COR-L47 (cell line): ENCODE measurements at places on chromosomes 13 and 19.

GRCh38 chr13:36453516-36453915 is 21.2 kb downstream of the CCNA1 start:
- no peak for DNase-seq

DNA sequence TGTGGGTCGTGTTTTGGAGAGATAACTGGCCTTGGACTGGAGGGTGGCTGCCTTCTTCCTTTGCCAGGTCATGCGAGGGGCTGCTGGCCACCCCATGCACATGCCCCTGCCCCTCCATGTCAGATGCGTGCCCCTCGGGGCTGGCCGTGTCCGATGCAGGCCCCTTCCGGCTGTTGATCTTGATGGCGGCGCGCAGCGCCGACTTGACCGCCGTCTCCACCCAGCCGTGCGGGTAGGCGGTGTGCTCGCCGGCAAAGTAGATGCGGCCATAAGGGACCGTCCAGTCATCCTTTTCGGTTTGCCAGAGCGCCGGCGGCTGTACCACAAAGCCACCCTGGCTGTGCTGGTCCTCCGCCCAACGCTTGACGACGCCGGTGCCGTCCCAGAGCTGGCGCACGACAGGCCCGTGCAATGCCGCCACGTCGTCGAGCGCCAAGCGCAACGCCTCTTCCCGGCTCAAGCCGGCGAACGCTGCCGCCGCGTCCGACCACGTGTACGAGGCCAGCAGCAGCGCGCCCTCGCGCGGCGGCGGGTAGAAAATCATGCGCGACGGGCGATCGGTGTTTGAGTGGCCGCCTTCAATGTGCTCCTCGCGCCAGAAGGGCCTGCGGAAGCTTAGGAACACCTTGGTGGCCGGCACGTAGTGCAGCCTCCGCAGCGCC is 6.9 kb downstream of the IL4I1 start:
- no peak for DNase-seq

DNA sequence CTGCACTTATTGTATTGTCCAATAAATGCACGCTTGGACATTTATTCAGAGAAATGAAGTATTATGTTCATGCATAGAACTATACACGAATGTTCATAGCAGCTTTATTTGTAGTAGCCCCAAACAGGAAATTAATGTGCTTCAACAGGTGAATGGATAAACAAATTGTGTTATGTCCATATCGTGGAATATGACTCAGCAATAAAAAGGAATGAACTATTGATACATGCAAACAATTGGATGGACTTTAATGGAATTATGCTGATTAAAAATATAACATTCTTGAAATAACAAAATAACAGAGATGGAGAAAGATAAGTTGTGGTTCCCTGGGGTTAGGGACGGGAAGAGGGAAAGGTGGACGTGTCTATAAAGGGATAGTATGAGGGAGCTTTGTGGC is 65.9 kb downstream of the GPC5 start:
- DNase-seq: no peak

- DNase-seq: no peak
Measured at GRCh38 chr19:49643466-49643865, 1.5 kb downstream of the SCAF1 start.

DNA sequence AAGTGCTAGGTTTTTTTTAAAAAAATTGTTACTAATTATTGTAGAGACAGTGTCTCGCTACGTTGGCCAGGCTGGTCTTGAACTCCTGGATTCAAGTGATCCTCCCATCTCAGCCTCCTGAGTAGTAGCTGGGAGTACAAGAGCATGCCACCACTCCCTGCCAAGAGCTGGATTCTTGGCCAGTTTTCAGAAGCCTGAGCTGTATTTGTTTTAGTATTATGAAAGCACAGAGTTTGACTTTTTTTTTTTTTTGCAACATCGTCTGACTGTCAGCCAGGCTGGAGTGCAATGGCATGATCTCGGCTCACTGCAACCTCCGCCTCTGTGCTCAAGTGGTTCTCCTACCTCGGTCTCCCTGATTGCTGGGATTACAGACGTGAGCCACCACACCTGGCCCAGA is 7.0 kb downstream of the ARMC6 start:
- DNase-seq: no peak

GRCh38 chr13:89227356-89227755 is 1556.2 kb downstream of the SLITRK5 start:
- no peak for DNase-seq

DNA sequence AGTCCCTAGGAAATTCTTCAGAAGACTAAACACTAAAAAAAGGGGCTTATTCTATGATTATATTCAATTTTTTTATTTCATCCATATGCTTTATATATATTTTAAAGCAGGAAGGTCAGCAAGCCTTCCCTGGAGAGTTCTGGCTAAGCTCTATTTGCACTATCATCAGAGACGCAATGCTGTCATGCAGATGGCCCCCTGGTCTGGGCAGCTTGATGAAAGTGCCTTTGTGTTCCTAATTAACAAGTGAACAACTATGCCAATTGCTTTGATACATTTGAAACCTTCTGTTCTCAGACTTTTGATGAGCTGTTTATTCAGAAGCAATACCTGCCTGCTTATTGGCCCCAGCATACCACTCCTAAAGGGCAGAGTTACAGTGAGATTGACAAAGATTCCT is 1344.6 kb downstream of the OLFM4 start:
- peak; percentile 92 for DNase-seq

- DNase-seq: no peak
Measured at GRCh38 chr13:114021464-114022308, 47.8 kb upstream of the C13orf46 start.

- DNase-seq: no peak
Measured at GRCh38 chr19:33719366-33720154, 77.1 kb upstream of the KCTD15 start.

DNA sequence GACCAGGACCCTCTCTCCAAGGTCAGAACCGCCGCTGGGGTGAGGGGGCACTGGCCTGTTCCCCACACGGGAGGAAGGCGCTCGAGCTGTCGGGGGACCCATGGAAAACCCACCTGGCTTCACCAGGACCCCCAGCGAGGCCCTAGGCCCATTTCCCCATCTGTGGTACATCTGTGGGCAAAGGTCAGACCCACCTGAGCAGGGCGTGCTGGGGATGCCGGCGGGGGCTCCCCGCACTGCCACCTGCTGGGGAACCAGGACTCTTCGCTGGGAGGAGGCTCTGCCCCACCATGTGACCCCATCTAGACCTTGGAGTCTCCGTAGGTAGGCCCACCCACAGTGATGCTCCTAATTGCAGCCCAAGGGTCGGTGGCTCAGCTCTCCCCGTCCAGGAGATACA is 511 bp downstream of the WDR88 start:
- no peak for DNase-seq

DNA sequence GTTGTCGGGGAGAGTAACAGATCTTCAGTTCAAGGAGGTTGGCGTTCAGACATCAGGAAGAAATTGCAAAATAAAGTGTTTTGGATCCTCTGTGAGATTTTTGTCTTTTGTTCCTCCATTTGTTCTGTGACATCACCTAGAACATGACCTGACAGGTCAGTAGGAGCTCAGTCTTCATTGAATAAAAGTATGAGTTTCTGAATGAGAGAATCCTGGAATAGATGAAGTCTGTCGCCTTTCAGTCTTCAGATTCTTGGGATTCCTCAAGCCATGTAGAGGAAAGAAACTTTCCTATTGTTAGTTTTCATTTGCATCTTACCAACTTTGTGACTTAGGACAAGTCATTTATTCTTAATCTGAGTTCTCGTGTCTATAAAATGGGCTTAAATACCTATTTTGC is 14.4 kb downstream of the ARHGAP35 start:
- DNase-seq: no peak

- DNase-seq: no peak
Measured at GRCh38 chr13:97003071-97003470, 8.8 kb upstream of the OXGR1 start.

GRCh38 chr19:17681505-17682125 is 6.5 kb downstream of the UNC13A start:
- no peak for DNase-seq

DNA sequence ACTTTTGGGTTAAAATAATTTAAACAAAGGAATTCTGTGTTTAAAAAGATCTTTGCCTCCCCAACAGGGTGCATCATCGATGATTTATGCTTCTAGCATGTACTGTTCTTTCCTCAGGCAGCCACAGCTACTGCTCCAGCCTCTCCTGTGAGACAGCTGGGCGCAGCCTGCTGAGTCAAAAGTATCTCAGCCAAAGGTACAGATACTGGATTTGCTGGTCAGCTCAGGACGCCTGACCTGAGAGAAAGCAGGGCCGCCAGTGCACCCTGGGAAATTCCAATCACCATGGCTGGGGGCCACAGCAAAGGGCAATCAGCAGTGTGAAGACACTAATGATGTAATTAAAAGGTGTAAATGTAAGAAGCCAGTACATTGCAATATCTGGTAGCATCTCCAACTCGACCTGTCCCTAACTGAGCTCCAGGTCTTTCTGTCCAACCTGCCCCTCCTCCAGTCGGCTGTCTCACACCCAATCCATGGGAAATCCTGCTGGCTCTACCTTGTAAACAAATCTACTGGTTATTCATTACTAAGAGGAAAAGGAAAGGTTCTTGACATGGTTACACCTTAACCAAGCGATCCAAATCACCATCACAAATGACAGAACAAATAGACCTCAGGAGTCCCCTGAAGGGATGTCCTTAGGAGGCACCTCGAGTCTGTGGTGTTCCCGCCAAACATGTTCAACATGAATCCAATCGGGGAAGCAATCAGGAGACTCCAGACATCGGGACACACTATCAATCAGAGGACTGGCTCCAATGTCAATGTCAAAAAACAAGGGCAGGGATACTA is 7.3 kb downstream of the OPA3 start:
- no peak for DNase-seq

- DNase-seq: no peak
Measured at GRCh38 chr19:55686311-55687050, 11.5 kb downstream of the EPN1 start.

GRCh38 chr13:113089693-113090414 is 15.7 kb upstream of the F7 start:
- no peak for DNase-seq

- DNase-seq: no peak
Measured at GRCh38 chr19:49441210-49441959, at the start of gene SLC17A7. Gene SLC17A7, minus strand, starts transcription at chr19:49441527. Its CDS starts 148 bp downstream, at chr19:49441379.

DNA sequence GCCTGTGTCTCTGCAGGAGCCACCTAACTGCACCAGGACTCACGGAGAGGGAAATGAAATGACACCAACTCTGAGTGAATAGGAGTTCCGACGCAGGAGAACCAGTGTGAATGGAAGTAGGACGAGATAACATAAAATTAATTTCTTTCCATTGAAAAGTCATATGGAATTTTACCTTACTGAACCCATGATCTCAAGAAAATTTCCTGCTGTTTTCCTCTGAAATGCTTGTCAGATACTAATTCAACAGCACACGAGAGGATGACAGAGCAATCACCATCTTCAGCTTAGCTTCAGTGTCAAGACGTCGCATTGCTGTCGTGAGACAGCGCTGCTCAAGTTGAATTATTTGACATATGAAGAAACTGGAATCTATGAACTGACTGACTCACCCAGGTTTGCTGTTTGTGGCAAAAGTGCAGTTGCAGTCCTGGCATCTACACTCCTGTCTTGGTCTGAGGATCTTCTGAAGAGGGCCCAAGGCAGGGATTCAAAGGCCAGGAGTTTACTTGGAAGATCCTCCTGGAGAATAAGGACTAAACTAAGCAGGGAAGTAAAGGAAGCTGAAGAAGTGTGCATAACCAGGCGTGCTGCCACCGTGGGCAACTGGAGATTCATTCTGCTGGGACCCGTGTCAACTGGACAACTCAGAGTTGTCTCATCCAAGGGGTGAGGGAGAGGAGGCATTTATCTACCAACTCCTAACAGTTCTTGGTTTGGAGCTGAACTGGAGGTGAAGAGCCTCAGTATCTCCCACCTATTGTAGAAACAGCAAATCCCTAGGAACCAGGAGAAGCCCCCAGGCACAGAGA is 214.4 kb upstream of the IRS2 start:
- no peak for DNase-seq

DNA sequence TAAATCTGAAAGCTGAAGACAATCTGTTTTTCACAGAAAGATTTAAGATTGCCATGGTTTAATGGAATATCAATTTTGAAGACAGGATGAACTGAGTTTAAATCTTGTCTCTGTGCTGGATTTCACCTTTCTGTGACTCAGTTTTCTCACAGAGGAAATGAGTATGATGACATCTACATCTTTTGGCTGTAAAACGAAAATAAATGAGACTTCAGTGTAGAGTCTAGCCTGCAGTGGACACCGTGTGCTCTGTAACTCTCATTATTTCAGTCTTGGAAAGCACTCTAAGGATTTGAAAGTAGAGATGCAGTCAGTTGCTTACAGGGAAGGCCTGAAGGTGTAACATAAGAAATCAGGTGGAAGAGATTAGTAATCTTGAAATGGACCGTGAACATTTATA is 150.4 kb downstream of the NALCN start:
- DNase-seq: no peak

- no peak for DNase-seq
Measured at GRCh38 chr19:47650700-47651099, 41.8 kb downstream of the BICRA start.

GRCh38 chr19:47618771-47619170 is 9.8 kb downstream of the BICRA start:
- DNase-seq: no peak

DNA sequence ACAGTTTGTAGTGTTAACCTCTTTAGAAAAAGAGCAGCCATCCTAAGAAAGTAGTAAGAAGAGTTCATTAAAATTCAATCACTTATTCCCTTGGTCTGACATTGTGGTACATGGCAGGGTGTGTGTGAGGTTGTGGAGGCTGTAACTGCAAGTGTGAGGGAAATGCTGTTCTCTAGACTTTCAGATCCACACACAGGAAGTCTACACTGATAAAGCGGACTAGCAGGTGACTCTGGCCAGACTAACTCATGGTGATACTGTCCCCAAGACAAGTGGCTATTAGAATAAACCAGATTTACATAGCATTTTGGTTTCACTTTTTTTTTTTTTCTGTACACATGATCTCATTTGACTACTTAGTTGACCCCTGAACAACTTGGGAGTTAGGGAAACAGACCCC is 10.0 kb downstream of the MTIF3 start:
- no peak for DNase-seq

DNA sequence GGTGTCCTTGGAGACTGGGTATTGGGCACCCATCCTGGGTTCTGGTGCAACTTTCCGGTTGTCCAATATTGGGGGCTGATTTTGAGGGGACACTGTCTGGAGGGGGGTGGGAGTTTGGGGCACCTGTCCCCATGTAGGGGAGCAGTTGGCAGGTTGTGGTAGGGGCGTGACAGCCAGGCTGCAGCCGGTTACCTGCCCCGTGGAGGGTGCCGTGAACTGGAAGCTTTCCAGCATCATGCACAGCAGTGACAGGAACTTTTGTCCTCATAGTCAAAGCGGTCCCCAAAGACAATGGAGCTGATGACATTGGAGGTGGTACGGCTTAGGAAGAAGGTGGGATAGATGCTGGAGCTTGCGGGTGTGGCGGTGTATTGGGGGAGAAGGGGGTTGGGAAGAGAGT is 34.3 kb downstream of the CYP2B6 start:
- no peak for DNase-seq

GRCh38 chr13:113327766-113328471 is 30.9 kb downstream of the LAMP1 start:
- DNase-seq: no peak
